RKO (cell line): ENCODE measurements at places on chromosomes 16 and 17.

- DNase-seq = no peak
These were observed 77.3 kb downstream of the WNT3 start for GRCh38 chr17:46741122-46741730.

DNA sequence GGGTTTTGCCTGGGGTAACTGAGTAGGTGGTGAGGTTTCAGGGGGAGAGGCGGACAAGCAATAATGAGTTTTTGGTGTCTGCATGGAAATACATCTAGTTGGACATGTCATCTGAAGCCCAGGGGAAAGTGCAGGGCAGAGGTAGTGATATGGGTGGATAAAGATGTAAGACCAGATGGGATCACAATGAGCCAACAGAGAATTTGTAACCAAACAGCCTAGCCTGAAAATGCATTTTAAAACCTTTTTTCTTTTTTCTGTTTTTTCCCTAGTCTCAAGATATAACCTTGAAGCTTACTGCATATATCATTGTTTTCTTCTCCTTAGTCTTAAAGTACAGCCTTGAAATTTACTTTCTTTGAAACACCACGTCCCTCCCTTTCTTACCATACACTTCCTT lies 3.7 kb upstream of the ZNF19 start:
- no peak for DNase-seq

DNA sequence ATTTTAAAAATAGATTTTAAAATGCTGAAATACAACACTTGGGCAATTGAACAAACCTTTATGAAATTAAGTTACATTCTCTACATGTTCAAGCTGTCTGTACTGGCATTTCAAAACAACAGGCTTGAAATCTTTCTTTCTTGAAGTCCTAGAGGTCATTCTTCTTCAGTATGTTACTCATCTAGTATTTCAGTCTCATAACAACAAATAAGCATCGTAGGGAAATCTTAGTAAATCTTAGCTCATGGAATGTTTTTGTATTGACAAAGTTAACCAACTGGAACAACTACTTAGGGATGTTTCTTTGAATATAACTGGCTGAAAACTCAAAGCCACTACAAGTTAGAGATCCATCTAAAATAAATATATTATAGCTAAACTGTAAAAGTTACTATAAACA lies 96.6 kb downstream of the KIF2B start:
- DNase-seq = no peak

GRCh38 chr16:62965831-62966230 lies 929.6 kb upstream of the CDH8 start:
- DNase-seq = no peak

DNA sequence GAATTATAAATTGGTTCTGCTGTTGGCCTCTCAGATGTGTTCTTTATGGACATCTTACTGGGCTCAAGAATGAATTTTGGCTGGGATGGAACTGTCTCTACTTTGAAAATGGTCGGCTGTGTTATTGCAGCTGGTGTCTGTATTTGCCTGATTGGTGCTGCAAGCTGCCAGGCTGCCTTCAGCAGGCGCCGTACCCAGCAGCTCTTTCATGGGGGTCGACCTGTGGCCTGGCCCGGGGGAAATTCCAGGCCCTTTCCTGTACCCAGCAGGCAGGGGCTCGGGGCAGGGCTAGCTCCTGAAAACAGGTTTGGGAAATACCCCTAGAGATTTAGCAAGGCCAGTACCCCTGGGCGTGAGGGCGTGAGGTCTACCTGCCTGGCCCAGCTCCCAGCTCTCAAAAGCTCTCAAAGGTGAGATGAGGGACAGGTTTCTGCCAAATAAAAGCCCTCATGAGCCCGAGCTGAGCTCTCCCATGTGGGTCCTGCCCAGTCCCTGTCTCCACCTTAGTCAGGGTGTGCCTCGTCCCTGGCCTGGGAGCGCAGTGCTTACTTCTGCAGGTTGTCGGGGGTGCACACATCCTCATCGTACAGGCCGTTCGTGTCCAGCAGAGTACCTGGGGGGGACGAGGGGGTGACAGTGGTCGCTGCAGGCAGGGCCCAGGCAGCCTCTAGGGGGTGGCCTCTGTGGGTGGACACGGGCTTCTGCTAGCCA lies 52.3 kb downstream of the PRMT7 start:
- DNase-seq = no peak

DNA sequence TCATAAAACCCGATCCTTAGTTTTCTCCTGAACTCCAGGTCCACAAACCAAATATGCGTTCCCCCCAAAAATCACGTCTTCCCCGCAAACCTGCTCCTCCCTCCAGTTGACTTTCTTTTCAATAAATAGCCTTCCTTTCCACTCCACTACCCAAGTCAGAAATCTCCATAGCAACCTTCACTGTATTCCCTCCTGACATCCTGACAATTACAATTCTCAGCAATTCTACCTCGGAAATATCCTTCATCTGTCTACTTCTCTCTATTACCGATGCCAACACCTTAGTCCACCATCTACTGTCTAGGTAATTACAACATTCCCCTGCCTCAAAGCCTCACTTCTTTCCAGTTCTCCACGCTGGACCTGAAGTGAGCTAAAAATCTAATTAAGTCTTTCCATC lies 50.7 kb downstream of the SMURF2 start:
- no peak for DNase-seq

DNA sequence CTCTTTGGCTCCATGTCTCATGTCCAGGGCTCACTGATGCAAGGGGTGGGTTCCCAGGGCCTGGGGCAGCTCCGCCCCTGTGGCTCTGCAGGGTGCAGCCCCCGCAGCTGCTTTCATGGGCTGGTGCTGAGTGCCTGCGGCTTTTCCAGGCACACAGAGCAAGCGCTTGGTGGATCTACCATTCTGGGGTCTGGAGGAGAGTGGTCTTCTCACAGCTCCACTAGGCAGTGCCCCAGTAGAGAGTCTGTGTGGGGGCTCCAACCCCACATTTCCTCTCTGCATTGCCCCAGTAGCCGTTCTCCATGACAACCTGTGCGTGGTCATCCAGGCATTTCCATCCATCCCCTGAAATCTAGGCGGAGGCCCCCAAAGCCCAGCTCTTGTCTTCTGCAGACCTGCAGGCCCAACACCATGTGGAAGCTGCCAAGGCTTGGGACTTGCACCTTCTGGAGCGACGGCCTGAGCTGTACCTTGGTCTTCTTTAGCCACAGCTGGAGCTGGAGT lies 5.2 kb downstream of the IL32 start:
- DNase-seq = no peak

DNA sequence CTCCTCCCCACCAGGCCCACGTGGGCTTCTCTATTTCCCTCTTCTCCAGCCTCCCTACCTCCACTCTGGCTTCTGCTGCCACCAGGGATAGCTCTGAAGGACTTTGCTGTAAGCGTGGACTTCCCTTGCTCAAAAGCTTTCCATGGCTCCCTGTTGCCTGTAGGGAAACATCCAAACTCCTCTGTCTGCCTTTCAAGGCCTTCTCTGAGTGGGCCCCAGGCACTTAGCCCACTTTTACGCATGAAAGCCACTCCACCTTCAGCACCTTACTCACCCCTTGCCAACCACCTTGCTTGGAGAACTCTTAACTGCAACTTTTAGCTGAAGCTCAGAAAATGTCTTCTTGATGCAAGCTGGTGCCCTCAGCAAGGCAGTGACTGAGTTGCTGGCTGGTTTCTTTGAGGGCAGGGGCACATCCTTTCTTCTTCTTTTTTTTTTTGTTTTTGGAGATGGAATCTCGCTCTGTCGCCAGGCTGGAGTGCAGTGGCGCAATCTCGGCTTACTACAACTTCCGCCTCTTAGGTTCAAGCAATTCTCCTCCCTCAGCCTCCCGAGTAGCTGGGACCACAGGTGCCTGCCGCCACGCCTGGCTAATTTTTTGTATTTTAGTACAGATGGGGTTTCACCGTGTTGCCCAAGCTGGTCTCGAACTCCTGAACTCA lies 52.0 kb upstream of the DLX4 start:
- no peak for DNase-seq

- no peak for DNase-seq
These were observed 309.0 kb downstream of the CPPED1 start for GRCh38 chr16:12494661-12495060.

DNA sequence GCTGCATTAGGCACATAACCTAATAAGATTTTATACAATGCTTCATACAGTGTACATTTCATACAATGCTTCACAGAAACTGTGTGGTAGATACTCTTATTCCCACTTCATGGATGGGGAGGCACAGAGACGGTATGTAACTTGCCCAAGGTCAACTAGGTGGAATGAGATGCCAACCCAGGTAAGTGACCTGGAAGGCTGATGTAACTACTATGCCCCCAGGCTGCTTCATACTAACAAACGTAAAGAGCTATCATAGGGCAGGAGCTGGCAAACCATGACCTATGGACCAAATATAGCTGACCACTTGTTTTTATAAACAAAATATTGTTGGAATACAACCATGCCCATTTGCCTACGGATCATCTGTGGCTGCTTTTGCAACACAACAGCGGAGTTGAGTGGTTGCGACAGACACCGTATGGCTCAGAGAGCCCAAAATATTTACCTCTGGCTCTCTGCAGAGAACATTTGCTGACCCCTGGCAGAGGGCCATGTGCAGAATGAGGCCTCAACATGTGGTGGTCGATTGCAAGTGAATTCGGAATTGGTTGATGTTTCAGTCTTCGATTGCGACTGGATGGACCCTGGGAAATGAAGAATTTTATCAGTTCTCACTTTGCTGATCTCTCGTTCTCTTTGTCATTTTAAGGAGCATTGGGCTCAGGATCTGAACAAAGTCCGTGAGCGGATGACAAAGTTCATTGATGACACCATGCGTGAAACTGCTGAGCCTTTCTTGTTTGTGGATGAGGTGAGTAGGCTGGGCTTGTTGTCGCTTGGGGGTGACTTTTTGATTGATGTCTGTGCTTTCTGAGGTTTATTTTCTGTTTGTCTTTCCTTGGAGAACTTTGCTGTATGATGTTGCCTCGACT lies 109.7 kb downstream of the PLCG2 start:
- no peak for DNase-seq

DNA sequence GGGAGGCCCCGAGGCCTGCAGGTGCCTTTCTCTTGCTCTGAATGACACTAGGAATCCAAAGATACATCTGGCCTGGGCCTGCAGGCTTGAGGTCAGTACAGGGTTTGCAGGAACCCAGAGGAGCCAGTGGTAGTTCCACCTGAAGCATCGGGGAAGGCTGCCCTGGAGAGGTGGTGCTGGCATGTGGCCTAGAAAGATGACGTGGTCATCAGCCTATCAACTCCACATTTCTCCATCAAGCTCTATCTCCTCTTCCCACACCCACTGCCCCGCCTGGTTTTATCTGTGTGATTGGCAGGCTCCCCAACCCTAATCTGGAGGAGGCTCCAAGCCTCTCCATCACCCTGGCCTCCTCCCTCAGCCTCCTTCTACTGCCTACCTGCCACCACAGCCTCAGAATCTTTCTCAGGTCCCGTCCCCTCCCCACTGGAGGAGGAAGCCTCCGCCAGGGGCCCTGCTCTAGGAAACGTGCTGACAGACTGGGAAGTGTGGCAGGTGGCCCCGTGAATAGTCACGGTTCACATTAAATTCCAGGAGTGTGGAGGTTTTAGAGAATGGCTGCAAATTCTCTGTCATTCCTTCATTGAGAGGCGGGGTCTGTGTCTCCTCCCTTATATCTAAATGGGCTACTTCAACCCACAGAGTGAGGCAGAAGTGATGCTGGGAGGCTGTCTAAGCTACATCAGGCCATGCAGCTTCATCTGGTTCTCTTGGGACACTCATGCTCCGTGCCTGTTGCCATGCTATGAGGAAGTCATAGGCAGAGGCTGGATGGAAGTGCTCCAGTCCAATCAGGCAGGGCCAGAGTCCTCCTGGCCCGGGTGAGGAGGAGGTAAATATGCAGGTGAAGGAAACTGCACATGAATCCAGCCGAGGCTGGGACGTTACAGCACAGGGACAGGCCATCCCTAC lies 11.4 kb upstream of the MAP2K3 start:
- DNase-seq = no peak

- peak; percentile 51 for DNase-seq
These were observed 8.1 kb downstream of the MEIOB start for GRCh38 chr16:1863681-1864460.

- no peak for DNase-seq
These were observed 14.9 kb downstream of the DUS2 start for GRCh38 chr16:68037841-68038597.

DNA sequence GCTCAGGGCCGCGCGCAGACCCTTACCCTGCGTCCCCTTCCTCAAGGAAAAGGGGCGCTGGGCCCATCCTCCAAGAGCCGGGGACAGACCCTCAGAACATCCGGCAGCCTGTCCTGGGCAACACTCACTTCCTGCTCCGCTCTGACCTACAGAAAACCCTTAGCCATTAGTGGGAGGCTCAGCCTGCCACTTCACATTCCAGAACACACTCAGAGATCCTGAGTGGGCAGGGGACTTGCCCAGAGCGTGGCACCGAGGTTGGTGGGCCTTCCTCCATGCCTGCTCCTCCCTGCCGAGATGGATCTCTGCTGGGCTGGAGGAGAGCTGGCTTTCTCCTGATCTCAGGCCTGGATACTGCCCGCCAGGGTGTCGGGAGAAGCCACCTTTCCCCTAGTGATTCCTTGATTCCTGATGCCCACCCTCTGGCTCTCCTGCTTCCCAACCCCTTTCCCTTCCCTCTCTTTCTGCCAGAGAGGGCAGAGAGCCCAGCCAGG lies 1.5 kb downstream of the SCARF1 start:
- peak; percentile 63 for DNase-seq

DNA sequence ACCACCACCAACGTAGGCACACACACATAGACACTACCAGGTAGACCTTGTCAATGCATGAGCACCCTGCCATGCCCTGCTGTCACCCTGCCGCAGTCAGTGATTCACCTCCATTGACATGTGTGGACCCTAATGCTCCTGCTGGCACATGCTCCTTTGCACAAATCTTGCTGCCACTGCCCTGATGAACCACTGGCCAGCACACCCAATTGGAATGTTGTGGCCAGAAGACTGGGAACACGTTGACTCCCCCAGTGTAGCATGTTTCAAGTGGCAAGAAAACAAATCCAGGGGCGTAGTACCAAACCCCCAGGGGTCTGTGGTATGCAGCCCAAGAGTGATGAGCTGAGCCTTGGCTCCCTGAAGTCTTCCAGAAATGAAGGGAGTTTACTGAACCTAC lies 486.4 kb upstream of the KIF2B start:
- no peak for DNase-seq

DNA sequence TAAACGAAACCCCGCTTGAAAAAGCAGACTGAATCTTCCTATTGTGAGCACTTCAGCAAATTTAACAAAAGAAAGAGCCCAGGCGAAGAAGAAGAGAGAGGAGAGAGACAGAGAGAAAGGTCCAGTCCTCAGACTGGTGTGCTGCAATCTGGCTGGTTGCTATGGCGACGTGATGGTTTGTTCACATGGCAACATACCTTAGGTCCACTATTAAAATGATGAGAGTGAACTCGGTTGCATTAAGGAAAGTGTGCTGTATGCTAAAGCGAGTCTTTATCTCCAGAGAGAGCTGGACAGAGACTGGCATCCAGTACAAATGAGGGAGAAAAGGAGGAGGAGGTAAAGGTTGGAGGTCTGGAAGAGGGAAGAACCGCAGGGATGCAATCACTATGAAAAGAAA lies 271.8 kb upstream of the ZFHX3 start:
- DNase-seq = no peak

GRCh38 chr17:66625311-66625767 lies 209.6 kb upstream of the CACNG5 start:
- peak; percentile 75 for DNase-seq

GRCh38 chr16:88924834-88925539 lies 52.0 kb downstream of the CBFA2T3 start:
- DNase-seq = peak; percentile 78

- DNase-seq = no peak
These were observed 405.5 kb upstream of the PSMD7 start for GRCh38 chr16:73891129-73891542.

- DNase-seq = no peak
These were observed 99.4 kb downstream of the SALL1 start for GRCh38 chr16:51051671-51052070.

GRCh38 chr16:81873206-81873605 lies 94.1 kb downstream of the PLCG2 start:
- DNase-seq = no peak
